Stimulated activated CD4-positive, alpha-beta T cell treated with anti-CD3 and anti-CD28 coated beads, Interleukin-4, amount 100 ng/mL, for 1 hour (primary cell): ENCODE measurements at places on chromosomes 4 and X.

DNA sequence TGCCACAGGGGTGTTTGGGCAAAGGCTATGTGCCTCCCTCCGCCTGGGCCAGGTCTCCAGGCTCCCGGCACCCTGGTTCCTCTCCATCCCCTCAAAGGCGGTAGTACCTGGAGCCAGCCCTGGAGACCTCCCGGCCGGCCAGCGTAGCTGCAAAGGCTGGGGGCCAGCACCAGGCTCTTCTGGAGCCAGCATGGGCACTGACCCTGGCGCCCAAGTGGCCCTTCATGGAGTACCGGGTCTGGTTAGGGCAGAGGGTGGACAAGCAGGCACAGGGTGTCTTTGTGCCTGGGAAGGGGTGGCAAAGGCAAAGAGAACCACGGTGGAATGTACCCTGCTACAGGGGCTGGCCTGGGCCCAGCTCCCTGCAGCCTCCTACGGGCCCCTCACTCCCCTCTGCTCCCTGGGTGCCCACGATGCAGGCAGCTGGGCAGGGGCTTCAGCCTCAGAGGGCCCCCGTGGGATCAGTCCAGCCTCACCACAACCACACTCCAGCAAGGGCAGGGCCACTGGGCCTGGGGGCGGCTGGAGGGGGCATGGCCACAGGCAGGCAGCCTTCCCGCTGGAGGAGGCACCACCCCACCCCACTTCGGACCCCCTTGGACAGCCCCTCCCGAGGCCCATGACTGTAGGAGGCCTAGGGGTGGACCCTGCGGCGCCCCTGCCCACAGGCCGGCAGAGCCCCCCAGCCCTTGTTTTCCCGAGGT lies 112.9 kb upstream of the NKX1-1 start:
- no peak for DNase-seq

GRCh38 chr4:168318266-168318895 lies at the start of gene DDX60:
Gene DDX60 (minus strand): TSS chr4:168318752. CDS start chr4:168311259, 7,493 bp downstream.
- peak; percentile 70 for DNase-seq

DNA sequence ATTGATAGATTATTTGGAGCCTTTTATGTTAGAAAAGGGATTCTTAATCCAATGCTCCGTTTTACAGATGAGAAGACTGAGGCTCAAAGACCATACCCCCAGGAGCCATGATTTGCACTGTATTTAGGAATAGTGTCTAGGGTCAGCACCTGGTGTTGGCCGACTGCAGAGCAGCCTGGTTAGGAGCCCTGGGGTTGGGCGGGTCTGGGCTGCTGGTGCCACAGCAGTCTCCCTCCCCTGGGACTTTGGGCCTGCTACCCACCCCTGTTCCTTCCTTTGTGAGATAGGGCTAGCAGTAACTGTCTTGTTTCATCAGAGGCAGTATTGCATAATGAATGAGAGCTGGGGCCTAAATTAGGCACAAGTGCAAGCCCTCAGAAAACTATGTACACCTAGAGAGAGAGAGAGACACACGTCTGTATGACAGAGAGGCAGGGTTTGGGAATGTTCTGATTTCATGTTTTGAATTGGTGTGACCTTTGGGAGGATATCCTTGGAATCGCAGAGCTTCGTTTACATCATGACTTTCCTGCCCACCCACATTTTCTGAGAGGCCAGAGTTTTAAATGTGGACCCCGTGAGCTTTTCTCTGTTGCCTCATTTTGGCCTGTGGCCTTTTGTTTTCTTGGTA lies 111.7 kb downstream of the PTTG2 start:
- DNase-seq = no peak

GRCh38 chr4:147017081-147017480 lies 71.4 kb upstream of the TTC29 start:
- no peak for DNase-seq

DNA sequence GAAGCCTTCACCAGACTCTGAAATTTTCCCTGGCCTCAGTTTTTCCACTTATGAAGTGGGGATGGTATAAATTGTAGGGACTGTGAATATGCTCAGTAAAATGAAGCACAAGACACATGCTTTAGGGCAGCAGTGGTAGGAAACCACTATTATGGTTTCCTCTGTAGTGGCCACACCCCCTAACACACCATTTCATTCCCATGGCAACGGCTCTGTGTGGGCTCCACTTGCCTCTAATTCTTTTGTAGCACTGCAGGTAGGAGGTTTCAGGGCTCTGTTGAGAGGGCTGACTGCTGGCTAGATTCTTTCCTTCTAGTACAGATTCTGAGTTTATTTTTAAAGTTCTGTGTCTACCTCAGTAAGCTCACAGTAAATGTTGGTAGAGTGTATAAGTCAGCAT lies 3.5 kb upstream of the VMA21 start:
- DNase-seq = no peak
